CD4-positive, alpha-beta T cell (primary cell): ENCODE measurements at places on chromosomes 12 and 14.
A peak's percentile ranks its signal among the peaks of the same experiment; 100 is the strongest.

DNA sequence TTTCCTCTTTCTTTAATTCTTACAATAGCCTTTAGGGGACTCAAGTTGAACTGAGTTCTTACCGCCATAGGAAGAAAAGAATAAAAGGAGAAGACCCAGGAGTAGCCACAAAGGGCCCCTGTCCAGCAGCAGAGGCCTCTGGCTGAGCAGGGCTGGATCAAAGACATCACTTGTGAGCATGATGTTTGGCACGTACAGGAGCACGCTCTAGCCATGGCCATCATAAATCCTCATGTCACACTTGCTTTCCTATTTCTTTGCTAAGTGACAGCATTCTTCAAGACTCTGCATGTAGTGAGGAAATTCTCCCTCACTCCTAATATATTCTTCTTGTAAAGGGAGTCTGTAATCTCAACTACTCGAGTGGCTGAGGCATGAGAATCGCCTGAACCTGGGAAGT lies 15.7 kb downstream of the CLEC4C start:
- DNase-seq, result no peak

GRCh38 chr14:28751467-28752058 lies 15.0 kb upstream of the FOXG1 start:
- DNase-seq, result no peak

GRCh38 chr12:130013771-130014484 lies 110.1 kb upstream of the TMEM132D start:
- DNase-seq, result peak; percentile 11

DNA sequence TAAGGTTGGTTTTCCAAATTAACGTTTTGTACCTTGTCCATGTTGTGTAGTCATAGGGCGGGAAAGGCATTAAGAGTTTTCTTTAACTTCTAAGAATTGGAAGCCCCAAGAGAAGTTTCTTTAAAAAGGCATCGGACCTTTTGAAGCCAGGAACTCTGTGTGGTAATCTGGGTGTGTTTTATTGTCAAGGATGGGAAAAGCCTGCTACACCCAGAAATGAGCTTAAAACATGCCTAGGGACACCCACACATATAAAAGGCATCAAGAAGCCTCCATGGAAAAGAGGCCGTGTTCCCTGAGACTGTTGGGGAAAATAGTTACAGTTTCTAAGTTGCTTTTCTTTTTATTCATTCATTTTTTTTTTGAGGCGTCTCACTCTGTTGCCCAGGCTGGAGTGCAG lies 81.0 kb upstream of the PTHLH start:
- no peak for DNase-seq

DNA sequence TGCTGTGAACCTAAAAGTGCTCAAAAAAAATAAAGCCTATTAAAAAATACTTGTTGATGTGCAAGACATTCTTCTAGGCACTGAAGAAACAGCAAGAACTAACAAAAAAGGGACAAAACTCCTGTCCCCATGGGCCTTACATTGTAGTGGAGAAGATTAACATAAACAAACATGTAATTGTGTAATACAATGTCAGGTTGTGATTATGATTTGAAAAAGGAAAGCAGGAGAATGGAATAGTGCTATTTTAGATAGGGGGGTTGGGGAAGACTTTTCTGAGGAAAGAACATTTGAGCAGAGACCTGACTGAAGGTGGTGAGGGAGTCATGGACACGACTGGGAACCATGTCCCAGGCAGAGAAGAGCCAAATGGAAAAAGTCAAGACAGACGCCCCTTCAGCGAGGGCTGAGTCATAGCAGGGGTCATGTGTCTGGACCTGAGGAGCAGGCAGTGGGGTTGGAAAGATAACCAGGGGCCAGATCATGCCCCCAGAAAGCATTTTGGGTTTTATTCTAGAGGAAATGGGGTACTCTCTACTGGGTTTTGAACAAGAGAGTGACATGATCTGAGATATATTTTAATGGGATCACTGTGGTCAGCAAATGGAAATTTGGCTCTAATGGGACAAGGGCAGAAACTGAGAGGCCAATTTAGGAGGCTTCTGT lies 19.4 kb upstream of the IFNG start:
- DNase-seq, result no peak

- DNase-seq, result no peak
Measured at GRCh38 chr12:86712425-86712843, 456.2 kb upstream of the MGAT4C start.

DNA sequence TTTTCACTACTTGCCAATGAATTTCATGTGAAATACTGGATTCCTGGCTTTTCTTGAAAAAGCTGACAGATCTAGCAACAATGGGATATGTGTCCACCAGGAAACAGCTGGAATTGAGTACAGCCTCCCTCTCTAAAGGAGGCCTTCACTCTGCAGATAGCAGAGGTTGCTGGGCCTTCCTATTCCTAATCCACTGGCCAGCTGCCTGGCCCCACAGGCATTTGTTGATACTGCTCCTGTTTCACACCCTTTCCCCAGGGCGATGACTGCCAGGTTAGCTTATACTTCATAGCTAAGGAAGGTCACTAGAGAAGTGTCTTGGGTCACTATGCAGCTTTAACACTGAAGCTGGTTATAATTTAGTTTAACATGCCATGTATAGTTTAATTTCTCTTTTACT lies 87.5 kb upstream of the PDZRN4 start:
- DNase-seq, result no peak

- DNase-seq, result no peak
Measured at GRCh38 chr14:55913324-55914025, 204.7 kb upstream of the PELI2 start.

DNA sequence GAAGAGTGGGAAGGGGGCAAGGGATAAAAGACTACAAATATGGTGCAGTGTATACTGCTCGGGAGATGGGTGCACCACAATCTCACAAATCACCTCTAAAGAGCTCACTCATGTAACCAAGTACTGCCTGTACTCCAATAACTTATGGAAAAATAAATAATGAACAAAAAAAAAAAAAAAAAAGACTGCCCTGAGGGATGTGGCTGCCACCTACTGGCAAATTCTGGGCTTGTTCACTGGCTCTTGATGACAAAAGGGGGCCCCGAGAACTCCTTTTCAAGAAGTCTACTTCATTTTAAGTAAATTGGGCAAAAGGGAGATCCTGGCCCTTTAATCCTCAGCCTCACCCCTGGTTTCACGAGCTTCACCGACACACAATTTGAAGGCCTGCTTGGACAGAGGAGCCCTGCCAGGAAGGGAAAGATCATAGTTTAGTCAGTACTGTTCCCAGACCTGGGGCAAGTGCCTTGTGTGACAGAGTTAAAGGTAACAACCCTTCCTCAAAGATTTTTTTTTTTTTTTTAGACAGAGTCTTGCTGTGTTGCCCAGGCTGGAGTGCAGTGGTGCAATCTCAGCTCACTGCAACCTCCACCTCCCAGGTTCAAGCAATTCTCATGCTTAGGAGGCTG lies 26.1 kb upstream of the STAC3 start:
- DNase-seq, result no peak

DNA sequence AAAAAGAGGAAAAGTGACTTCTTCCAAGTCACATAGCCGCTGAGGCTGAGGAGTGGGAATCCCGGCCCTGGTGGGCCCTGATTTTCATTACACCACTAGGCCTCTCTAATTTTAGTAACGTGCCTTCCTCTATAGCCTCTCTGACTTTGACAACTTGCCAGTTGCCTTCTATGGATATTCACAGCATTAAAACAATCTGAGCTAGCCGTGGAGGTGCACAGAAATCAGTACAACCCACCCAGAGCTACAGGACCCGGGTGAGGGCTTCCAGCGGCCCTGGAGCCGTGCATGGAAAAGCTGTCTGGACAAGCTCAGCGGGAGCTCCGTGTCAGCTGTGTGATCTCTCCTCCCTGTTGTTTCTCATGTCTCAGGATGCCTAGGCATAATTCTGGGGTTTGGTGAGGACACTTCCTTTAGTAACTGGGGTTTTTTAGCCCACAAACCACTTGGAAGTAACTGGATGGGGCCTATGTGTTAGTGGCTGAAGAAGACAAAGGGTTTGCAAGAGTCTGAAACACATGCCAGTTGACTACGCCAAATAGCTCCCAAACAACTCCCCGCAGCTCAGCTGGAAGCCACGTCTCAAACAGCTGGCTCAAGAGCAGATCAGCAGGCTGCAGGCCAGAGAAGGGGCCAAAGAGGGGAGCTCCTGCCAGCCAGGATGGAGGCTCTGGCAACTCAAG lies 53.0 kb downstream of the SSH1 start:
- no peak for DNase-seq

- DNase-seq, result no peak
Measured at GRCh38 chr12:47124451-47124850, 44.7 kb upstream of the AMIGO2 start.

DNA sequence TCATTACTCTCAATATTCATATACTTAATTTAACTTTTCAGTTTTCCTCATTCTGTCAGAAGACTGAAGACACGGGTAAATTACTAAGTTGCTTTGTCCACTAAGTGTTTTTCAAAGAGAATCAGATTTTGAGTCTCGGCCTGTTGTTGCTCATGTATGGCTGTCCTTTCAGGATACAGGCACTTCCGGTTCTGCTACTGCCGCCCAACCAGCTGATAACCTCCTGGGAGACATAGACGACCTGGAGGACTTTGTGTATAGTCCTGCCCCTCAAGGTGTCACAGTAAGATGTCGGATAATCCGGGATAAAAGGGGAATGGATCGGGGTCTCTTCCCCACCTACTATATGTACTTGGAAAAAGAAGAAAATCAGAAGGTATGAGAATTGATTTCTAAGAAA lies 28.3 kb upstream of the TEAD4 start:
- DNase-seq, result no peak

DNA sequence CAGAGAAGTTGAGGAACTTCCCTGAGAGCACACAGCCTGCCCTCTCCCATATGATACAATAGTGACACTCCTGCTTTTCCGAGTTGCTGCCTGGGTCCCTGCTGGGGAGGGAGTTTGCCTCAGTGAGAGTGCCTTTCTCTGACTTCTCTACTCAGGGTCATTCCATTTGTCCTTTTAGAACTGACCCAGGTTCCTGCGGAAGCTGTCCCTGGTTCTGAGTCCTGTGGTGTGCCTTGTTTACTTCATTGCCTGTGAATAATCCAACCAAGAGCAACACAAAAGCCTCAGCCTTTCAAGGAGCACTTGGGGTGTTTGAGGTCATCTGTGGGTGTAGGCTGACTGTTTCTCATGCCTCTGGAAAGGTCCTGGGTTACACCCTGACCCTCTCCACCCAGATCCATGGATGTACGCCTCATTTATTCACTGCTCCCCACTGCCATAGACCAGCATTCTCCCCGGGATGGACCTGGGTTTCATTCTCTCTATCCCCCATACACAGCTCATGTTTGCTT lies 13.6 kb downstream of the SERPINA1 start:
- DNase-seq, result no peak

- DNase-seq, result no peak
Measured at GRCh38 chr14:68245146-68246073, 425.8 kb downstream of the RAD51B start.

- DNase-seq, result no peak
Measured at GRCh38 chr14:60553808-60554207, 44.9 kb downstream of the SIX6 start.

DNA sequence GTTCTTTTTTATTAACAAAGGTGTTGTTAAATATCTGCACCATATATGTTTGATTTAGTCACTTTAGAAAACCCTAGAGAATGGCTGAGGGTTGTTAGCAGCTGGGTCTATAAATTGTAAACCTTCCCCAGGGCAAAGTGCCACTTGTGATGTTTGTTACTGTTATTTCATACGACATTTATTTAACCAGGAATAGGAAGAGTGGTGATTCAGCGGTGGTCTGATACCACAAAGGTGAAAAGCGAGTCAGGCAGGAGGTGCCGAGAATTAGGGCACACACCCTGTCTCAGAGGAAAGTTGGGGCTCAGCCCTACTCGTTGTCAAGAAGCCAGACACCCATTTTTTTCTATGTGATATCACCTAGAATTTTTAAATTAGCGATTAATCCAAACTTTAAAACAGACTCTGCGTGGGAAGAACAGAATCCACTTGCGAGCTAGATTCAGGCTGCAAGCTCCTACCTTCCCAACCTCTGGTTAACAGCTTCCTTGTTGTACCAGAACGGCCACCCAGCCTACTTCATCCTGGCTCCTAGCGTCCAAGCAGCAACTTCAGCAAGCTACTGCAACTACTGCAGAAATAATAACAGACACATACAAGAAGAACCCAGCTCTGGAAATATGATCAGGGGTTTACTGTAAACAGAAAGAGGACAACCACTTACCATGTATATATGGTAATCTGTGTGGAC lies 126.7 kb downstream of the TMEM132D start:
- no peak for DNase-seq

DNA sequence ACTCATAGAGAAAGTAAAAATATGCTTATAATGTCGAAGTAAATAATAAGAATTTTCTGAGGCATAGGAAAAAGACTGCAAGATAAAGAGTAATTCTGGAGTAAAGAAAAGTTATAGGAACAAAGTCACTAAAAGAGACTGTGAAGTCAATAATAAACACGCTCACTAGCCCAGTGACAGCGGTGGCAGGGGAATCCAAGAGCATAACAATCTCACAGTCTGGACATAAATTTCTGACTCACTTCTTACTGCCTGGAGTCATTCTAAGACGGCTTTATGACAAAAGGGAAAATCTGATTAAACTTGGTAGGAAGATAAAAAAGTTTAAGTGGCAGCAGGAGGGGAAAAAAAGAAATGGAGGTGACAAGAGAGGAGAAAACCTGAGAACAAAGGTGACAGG lies 56.4 kb upstream of the GRIP1 start:
- no peak for DNase-seq

- DNase-seq, result no peak
Measured at GRCh38 chr14:67680941-67681340, 6.5 kb upstream of the VTI1B start.

DNA sequence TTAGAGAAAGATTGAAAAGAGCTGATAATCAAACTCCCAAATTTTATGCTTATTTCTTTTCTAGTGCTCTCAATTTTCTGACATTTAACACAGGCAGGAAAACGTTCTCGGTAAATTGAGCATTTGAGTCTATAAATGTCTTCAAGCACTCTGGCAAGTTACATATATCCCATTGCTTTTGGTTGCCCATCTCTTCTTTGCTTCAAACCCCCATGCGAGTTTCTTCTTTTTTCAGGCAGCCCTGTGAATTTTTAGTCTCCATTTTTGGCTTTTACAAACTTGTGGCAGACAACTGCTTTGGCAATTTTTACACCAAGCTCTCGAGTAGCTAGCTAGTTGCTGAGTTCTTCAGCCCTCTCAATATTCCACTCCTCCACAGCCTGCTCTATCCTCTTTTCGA lies 8.7 kb upstream of the TMEM63C start:
- no peak for DNase-seq

DNA sequence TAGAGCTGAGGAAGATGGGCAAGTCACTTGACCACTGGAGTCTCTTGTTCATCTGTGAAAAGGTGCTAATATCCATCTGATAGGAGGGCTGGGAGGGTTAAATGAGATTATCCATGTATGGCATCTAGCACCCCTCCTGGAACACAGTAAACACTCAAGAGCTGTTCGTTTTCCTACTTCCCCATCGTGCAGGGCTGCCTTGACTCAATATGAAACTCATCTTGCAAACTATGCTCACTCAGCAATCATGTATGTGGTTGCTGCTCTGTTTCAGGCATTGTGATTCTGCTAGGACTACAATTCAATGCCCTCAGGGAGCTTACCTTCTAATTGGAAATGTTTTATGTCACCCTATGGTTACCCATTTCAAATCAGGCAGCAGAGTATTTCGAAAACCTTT lies 395.6 kb downstream of the BCAT1 start:
- DNase-seq, result no peak

- no peak for DNase-seq
Measured at GRCh38 chr12:61523276-61523992, 736.8 kb upstream of the USP15 start.
